ENCODE measurements at places on chromosomes 3 and 15. TPM values are rescaled to one million over a fixed set of nuclear protein-coding genes. Genes with fewer than 3 reads are reported as not detected.

The SLC9C1 gene
- total RNA-seq = 0.41 TPM

GRCh38 chr3:108295421-108296175 lies 750 bp upstream of the HHLA2 start:
- no peak for DNase-seq

The GRIP2 gene
- 8.2 TPM for total RNA-seq

The SNX1 gene
- 26.5 TPM for total RNA-seq

DNA sequence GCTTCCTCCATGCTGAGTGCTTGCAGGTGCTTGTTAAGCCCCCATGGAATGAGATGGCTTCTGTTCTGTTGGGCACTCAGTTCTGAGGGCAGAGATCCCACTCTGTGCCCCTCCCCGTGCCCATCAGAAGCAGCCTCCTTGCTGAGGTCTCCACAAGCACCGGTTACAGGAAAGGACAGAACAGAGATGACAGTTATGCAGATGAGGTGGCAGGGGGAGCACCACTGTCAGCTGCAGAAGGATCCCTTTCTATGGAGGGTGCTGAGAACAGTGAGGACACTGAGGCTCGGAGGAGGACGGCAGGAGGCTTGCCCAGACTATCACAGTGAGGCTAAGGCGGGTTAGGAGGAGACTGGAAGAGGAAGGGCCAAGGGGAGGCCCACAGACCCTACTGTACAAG lies 12.4 kb downstream of the CACNA2D2 start:
- DNase-seq = no peak

DNA sequence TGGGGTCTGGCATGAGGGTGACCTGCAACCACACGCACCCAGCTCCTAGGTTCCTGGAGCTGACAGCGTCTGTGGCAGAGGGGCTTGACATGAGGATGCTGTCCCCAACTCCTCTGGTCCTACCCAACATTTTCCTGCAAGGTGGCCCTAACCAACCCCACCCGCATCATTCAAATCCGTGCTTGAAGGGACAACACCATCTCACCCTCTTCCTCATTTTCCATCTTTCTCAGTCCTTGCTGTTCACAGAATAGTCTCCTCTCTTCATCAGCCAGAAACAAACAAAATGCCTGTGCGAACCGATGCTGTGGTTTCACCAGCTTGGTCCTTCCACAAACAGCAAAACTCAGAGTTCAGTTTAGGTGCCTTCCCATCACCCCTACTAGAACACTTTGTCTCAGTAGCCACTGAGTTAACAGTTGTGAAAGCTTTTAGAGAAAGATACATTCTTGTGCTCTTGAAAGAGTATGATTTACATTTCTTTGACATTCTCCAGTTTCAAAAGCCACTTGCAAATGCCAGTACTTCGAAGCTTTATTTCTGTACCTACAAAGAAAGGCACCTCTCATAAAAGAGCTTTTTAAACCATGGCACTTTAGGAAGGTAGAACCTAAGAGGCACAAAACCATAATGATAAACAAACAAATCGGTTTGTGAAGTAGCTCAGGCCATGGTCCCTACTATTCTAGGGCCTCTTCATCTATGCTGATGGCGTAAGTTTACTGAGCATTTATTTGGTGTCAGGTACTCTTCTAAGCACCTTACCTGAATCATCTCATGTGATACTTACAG lies 360.1 kb downstream of the SHQ1 start:
- no peak for DNase-seq

DNA sequence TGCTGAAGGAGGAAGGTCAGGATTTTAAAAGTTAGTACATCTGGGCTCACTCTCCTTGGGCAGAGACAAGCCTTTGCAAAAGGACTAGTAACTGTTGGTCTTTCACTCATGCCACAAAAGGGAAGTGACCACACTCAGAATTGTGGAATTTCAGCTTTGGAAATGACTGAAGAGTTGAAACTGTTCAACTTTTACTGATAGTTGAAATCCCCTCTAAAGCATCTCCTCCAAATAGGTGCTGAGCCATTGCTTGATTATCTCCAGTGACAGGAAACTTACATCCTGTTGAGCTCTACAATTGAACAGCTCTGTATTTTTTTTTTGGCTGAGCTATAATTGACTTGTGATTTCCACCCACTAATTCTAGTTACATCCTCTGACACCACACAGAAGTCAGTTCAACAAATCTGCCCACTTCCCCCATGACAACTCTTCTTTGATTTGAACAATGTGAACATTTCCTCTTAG lies 254.8 kb upstream of the TPRG1 start:
- DNase-seq = no peak

The TAGLN3 gene
- total RNA-seq = 174 TPM

- no peak for DNase-seq
Measured at GRCh38 chr15:28992336-28992864, 106.6 kb downstream of the APBA2 start.

The DNAH12 gene
- total RNA-seq = 0.82 TPM

The MAP1A gene
- 24.5 TPM for total RNA-seq

- no peak for DNase-seq
Measured at GRCh38 chr3:27046351-27046750, 322.8 kb downstream of the NEK10 start.

GRCh38 chr15:98809273-98809672 lies 160.9 kb downstream of the IGF1R start:
- DNase-seq = no peak

DNA sequence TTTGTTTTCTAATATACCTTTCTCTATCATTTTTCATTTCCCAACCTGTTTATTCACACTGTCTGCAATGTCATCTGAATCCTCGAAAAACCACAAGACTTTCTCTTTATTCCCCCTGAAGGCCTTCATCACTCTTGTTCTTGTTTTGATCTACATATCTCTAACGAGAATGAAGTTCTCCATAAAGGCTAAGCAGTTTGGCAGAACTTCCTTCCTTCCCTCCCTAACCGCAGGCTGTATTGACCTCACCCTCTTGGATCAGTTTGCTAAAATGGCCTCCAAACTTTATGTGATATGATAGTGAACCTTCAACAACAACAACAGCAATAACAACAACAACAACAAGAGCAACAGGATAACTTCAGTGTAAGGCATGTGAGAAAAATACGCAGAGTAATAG lies 392.8 kb downstream of the TIGIT start:
- DNase-seq = no peak

DNA sequence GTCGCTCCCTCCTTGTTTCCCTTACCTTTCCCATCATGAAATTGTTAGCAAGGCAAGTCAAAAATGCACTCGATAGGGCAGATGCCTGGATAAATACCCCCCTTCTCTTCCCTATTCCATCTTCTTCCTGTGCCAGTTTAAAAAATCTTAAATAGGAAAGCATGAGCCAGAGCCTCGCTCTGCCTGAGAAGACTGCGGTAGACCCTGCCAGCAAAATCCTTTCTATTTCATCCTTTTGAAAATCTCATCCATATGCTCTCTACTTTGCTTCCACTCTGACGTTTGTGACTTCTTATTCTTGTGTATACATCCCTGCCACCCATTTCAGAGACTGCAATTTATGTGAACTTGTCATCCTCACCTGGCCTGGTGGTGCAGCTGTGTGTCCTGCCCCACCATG lies 114.6 kb upstream of the ETV5 start:
- no peak for DNase-seq

DNA sequence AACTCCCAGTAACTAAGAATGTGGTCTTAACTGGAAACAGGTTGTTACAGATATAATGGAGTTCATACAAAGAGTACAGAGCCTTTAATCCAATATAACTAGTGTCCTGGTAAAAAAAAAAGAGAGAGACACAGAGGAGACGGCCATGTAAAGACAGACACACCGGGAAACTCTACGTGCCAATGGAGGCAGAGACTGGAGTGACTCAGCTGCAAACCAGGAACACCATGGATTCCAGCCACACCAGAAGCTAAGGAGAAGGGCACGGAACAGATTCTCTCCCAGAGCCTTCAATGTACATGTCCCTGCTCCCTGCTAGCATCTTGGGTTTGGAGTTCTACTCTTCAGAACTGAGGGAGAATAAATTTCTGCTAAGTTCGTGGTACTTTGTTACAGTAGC lies 4.5 kb downstream of the RNF168 start:
- no peak for DNase-seq

The STIMATE gene
- total RNA-seq = 12.6 TPM

GRCh38 chr15:71883447-71883846 lies 73.1 kb downstream of the NR2E3 start:
- no peak for DNase-seq

GRCh38 chr15:31024330-31024729 lies 32.9 kb upstream of the MTMR10 start:
- DNase-seq = no peak

- no peak for DNase-seq
Measured at GRCh38 chr3:126526668-126527005, 2.7 kb downstream of the CHST13 start.

DNA sequence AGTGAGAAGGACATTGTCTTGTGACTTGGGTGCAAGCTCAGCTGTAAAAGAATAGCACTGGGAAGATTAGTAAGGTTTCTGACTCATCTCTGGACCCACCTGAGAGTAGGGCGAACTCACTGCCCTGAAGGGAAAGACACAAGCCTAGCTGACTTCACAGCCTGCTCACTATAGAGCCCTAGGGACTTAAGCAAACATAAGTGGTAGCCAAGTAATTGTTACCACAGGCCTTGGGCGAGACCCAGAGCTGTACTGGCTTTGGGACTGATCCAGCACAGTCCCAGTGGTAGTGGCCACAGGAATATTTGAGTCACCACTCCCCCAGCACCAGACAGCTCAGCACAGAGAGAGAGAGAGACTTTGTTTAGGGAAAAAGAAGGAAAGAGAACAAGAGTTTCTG lies 429.9 kb downstream of the TBL1XR1 start:
- DNase-seq = no peak

- no peak for DNase-seq
Measured at GRCh38 chr15:55834331-55834730, 91.4 kb upstream of the PRTG start.

DNA sequence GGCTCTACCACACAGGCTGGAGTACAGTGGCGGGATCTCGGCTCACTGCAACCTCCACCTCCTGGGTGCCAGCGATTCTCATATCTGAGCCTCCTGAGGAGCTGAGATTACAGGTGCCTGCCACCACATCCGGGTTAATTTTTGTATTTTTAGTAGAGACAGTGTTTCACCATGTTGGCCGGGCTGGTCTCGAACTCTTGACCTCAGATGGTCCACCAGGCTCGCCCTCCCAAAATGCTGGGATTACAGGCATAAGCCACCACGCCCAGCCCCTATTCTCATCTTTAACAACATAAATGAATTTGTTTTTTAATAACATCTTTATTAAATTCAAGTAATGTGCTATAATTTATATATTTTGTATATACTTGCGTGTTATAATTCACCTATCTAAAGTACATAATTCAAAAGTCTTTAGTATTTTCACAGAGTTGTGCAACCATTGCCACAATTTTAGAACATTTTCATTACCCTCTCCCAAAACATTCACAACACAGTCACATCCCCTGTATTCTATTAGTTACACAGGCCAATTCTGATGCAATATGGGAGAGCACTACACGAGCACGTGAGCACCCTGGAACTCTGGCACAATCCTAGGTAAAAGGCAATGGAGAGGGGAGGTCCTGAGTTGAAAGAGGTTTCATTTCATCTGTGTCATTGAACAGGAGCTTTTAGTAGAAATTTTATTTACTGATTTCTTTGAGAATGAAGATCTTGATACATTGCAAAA lies 21.2 kb upstream of the MTMR14 start:
- DNase-seq = no peak

The IQCB1 gene
- total RNA-seq = 27.7 TPM

DNA sequence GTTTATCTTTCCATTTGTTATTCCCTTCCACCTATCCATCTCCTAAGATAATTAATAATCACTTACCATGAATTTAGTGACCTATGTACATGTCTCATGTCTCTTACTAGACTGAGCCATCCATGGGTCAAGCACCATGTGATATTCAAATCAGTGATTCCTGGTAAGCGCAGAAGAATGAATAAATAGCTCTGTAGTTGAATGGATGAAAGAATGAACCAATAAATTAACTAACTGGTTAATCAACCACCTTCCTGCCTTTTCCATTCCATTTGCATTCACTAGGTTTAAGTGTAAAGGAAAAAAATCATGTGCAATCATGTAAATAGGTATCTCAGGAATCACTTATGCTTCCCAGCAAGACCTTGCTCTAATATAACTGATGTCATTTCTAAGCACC lies 779.5 kb downstream of the NTRK3 start:
- no peak for DNase-seq
